ENCODE measurements at places on chromosomes 1 and 21.
A peak's percentile ranks its signal among the peaks of the same experiment; 100 is the strongest.

DNA sequence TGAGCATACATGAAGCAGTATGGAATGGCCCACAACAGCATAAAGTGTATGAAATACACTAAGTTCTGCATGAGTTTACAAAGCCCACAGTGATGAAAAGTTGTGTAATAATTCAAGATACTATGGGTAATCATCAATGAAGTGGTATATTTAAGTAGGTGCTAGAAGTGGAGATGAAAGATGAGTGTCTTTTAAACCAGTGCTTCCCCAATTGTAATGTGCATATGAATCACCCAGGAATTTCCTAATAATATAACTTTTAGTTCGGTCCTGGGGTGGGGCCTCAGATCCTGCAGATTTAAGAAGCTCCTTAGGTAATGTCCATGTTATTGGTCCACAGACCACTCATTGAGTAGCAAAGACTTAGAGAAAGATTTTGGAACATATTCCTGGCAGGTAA, 184.9 kb downstream of the DUSP10 start:
- no peak for DNase-seq

- DNase-seq, result no peak
These were observed 8.7 kb downstream of the NPHP4 start for GRCh38 chr1:5983361-5984103.

DNA sequence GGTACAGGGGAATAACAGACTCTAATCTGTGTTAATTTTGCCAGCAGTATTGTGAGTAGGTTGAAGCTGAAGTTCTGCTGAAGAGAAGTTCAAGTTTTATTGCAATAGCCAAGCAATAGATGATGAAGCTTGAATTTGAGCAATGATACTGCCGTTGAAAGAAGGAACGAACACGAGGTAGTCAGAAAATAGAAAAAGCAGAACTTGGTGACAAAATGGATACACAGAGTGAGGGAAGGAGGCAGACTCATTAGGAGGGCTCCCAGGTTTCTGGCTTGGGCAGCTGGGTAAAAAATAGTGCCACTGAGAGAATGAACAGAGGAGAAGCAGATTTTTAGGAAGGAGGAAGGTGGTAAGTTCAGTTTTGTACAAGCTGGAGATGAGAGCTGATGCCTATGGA, 22.3 kb upstream of the AGO1 start:
- no peak for DNase-seq

DNA sequence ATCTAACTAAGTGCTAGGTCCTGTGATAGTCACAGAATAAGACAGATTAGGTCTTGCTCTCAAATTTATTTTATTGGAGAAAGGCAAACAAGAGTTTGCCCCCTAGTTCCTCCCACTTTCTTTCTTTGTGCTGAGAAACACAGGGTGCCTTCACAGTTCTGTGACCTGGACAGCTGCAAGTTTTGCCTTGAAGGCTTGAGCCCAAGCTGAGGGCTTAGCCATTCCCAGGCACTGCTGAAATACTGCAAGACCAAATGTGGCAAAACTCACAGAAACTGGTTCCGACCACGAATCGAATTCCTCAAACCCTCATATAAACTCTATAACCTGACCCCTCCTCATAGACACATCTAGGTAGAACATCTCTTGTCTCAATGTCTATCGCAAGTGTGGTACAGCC, 227.9 kb downstream of the RERE start:
- no peak for DNase-seq

DNA sequence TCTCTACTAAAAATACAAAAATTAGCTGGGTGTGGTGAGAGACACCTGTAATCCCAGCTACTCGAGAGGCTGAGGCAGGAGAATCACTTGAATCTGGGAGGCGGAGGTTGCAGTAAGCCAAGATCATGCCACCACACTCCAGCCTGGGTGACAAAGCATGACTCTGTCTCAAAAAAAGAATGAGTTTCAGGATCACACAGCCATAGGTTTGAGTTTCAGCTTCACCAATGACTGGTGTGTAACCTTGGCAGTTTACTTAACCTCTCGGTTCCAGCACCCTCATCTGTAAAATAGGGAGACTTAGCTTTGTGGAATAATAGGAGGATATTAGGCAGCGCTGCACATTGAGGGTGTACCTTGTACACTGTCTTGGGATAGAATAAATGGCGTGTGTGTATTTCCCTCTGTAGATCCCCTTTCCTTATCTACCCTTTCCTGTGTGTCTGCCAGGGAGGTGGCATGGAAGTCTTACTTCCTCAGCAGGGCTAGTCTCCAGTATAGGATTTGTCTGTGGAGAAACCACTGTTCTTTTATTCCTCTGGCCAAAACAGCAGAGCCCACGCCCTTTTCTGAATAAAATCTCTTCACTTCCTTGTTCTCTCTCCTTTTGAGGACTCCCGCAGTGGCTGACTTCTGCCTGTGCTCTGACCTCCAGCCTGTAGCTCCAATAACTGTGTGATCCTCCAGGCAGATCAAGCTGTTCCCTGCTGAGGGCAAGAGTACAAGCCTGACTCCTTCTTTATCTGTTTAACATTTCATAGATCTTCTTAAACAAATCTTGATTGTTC, 90.4 kb downstream of the HHAT start:
- no peak for DNase-seq

GRCh38 chr1:17653728-17654351, 101.3 kb upstream of the ACTL8 start:
- no peak for DNase-seq

- no peak for DNase-seq
These were observed 14.1 kb downstream of the AZIN2 start for GRCh38 chr1:33094971-33095604.

DNA sequence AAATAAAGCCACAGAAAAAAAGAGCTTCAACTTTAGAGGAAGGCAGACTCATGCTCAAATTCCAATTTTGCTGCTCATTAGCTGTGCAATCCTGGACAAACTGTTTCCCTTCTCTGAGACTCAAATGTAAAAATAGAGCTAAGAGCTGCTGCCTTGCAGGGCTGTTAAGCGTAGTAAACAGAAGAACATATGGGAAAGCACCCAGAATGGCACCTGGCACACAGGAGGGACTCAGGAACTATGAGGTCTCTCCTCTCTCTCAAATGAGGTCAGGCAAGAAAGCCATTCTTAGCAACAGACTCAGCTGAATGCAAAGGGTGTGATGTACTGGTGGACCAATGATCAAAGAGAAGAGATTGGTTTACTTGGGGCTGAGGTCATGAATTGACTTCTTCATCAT, 61.3 kb downstream of the TRABD2B start:
- peak; percentile 2 for DNase-seq

DNA sequence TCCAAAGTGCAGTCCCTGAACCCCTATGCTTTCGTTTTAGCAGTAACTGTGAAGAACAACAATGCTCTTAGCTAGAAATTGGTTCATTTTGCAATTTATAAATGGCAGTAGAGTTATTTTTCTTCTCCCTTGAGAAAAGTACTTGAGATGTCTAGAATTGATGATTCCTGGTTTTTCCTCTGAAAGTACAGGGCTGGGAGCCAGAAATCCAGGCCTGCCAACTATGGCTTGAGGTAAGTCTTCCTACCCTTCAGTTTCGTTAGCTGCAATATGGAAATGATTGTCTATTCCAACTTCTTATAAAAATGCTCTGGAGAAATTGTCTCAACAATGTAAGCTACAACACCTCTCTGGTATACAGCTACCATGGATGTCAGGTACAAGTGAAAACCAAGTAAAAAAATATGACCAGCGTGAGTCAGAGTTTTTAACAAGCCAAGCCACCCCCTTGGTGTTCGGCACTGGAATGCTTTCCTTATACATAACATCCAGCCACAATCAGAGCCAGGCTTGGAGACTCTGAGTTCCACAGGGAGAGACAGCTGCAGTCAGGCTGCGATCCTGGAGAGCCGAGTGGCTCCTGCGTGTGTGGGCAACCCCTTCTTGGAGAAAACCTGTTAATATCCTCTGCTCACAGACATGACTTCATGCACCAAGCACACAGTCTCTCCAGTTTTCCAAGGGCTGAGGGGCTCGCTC, 22.0 kb downstream of the TSPAN2 start:
- no peak for DNase-seq

DNA sequence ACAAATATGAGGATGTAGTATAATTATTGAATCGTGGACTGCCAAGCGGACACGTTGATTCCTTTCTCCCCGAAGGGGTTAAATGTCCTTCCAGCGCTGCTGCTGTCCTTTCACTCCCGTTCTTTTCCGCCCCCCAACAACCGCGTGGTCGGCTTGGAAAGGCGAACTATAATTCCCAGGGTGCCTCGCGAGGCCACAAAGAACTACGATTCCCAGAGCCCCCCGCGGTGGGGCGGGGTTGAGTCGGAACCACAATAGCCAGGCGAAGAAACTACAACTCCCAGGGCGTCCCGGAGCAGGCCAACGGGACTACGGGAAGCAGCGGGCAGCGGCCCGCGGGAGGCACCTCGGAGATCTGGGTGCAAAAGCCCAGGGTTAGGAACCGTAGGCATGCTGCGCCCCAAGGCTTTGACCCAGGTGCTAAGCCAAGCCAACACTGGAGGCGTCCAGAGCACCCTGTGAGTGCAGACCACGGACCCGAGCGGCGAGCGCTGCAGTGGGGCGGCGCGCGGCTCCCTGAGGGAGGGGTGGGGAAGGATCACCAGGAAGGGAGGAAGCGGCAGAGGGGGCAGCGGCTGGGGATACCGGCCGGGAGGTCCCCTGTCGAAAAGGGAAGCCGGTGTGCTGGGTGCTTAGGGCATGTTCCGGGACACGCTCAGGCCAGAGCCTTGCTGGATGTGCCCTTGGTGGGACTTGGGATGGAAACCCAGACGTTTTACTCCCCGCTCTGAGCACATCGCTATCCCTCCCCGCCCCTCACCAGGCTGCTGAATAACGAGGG, at the start of gene LAMTOR2:
Gene LAMTOR2 (plus strand): TSS at position 283 of the 781 bp plus-strand sequence. CDS start 108 bp downstream, at position 391.
- peak; percentile 99 for DNase-seq

GRCh38 chr1:11759791-11760190, 2.2 kb upstream of the C1orf167 start:
- no peak for DNase-seq

DNA sequence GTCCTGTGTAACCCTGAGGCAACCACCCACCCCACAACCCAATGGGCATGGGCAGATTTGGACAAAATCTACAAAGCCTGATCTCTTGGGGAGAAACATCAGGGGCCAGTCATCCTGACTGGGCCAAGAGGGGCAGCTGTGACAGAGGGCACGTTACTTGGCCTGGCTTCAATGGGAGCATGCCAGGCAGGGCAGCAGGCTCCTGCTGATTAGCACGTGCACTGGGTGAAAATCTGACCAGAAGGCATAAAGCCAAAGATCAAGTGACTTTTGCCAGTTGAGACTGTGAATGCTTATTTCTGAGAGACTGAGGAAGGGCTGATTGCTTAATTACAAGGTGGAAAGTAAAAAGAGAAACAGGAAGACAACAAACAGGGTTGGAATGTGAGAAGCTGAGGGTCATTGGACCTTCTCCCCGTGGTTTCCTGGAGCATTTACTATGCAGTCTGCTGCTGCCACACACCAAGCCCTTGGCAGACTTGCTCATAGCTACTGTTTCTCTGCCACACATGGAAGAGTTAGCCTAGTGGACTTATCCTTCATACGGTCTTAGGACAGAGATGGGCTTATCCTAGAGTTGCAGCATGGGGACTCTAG, 39.8 kb upstream of the TNR start:
- DNase-seq, result no peak

DNA sequence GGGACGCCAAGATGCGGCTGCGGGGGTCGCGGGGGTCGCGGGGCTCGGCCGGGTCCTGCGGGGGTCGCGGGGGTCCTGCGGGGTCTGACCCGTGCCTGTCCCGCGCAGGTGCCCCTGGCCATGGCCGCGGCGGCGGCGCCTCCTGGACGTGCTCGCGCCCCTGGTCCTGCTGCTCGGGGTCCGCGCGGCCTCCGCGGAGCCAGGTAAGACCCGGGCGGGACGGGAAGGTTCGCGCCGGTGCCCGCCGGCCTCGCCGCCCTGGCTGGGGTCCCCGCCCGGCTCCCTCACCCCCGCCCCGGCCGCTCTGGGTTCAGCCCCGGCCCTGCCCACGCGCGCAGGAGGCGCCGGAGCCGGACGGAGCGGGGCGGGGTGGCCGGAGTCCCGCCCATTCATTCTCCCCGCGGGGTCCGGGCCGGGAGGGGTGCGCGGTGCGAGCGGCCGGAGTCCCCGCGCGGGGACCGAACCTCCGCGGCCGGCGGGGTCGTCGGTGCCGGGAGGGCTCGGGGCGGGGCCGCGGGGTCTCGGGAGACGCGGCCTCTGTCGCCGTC, 380 bp downstream of the COL18A1 start:
- DNase-seq, result peak; percentile 78

DNA sequence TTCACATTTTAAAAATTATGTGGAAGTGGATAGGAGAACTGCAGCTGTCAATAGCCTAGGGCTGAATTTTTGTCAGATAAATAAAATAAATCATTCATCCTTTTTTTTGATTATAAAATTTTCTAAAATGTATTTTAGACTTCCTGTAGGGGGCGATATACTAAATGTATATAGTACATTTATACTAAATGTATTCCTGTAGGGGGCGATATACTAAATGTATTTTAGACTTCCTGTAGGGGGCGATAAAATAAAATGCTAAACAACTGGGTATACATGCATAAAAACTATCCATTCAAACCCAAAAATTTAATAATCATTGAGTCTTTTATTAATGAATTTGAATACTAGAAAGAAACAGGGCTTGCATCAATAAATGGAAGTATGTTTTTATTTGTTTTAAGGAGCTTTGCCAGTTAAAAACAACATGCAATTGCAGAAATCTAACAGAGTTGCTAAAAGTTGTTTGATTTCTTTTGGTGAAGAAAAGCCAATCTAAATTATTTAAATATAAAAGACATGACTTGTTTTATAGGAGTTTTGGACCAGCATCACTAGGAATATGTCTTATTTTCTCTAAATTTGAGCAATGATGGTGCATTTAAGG, 31.4 kb downstream of the CLCA1 start:
- DNase-seq, result no peak

DNA sequence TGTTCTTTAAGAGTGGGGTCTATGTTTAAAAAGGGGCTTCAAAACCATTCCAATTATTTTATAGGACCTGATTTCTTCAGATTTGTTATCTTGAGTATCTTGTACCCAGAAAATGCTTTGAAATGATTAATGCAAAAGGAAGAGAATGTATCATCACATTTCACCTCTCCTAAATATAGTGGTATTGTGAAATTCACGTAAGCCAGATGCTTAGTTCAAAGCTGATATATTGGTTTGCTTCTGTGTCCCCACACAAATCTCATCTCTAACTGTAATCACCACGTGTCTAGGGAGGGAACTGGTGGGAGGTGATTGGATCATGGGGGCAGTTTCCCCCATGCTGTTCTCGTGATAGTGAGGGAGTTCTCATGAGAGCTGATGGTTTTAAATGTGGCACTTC, 8.5 kb downstream of the SOAT1 start:
- DNase-seq, result no peak

- no peak for DNase-seq
These were observed 170.6 kb downstream of the PDE4B start for GRCh38 chr1:65963156-65963888.

All from left lobe of liver (tissue), 2 donors.